ENCODE measurements at places on chromosomes 1 and 21.

GRCh38 chr1:186519982-186520381, 59.1 kb upstream of the PDC start:
- no peak for DNase-seq

- no peak for DNase-seq
These were observed 311.2 kb downstream of the PTPRC start for GRCh38 chr1:198950036-198950435.

- DNase-seq = no peak
These were observed 304.7 kb upstream of the USP25 start for GRCh38 chr21:15425049-15425448.

DNA sequence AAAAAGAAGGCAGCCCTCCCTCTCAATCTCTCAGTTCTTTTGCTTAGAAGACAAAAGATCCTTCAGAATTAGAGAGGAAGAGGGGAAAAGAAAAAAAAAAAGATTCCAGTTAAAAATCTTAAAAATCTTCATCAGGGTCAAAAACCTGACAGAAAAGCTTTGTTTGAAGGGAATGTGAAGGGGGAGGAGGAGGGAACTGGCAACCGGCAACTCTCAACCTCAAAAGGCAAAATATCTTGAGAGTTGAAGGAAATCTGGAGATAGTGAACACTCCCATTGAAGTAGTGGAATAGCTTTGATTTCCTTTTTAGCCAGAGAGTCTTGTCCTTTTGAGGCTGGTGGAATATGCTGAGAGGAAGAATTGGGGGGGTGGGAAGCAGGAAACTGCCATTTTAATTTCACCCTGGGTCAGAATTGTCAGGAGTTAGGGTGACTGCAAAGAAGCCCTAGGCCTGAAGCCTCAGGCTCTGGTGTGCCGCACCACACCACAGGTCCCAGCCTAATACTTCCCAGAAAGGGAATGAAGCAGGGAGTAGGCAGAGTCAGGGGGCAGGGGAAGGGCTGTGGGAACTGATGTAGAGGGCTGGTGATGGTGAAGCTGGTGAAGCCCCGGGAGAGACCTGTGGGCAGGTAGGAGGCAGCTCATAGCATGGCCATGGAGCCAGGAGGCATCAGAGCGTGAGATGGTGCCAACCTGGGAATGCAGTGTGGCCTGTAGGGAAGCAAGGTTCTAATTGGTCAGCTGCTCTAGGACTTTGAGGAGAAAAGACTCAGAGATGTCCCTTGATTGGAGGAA, 24.6 kb downstream of the KIRREL1 start:
- no peak for DNase-seq

GRCh38 chr1:248111157-248111556, 16.2 kb downstream of the OR2L13 start:
- DNase-seq = no peak

DNA sequence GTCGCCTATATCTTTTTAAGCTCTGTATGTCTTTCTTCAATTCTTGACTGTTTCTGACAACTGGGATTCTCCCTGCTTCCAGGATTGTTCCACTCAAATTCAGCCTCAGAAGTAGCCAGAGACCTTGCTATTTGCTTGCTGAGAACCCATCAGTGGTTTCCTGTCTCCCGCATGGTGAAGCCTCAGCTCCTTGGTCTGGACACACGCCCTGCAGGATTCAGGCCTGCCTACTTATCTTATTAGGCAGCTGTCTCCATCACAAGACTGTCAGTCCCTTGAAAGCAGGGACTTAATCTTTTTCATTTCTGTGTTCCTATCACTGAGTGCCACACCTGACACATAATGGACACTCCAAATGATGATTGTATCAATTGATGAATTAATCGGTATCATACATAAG, 175.3 kb downstream of the PLPP3 start:
- no peak for DNase-seq

GRCh38 chr1:41866285-41866684, 52.4 kb downstream of the HIVEP3 start:
- DNase-seq = no peak

DNA sequence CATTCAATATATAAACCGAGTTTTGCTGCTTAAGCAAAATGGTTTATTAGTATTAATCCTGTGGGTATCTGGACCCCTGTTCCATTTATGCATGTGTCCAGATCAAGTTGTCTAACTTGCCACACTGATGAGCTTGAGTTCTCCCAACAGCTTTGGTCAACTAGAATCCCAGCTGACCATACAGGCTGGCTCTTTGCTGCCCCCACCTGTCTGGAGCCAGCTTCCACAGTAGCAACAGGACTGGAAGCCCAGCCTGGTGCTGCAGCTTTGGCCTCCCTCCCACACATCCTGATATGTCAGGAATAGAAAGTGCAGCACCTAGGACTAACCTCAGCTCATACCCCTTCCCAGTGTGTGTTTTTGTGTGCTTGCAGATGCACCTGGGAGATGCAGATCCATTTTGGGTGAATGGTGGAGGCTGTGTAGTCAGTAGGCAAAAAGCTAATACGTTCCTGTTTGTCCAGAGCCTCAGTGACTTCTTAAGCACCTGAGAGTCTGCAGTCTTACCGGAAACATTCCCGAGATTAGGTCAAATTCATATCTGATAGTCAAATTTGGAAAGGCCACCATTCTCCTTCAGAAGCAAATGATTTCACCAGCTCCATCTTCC, 40.9 kb upstream of the BEND5 start:
- DNase-seq = no peak

- no peak for DNase-seq
These were observed 34.0 kb downstream of the ADAM30 start for GRCh38 chr1:119862276-119862675.

DNA sequence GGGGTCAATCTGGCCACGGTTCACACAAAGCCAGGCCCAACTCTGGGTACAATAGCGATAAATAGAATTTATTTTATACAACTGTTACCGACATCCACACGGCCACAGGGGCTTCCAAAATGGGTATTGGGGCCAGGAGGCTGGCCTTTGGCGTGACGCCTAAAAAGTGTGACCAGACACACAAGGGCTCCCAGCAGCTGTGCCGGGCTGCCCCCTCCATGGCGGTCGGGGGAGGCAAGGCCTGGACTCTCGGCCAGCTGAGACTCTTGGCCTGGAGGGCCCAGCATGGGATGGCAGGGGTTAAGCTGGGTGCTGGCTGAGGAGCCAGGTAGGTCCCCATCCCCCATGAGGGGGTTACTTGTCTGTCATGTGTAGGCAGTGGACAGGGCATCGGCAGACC, 73.0 kb downstream of the RAP1GAP start:
- no peak for DNase-seq

GRCh38 chr1:96771847-96772246, 50.3 kb downstream of the PTBP2 start:
- DNase-seq = no peak

GRCh38 chr1:118934706-118935105, 53.4 kb downstream of the TBX15 start:
- DNase-seq = no peak

DNA sequence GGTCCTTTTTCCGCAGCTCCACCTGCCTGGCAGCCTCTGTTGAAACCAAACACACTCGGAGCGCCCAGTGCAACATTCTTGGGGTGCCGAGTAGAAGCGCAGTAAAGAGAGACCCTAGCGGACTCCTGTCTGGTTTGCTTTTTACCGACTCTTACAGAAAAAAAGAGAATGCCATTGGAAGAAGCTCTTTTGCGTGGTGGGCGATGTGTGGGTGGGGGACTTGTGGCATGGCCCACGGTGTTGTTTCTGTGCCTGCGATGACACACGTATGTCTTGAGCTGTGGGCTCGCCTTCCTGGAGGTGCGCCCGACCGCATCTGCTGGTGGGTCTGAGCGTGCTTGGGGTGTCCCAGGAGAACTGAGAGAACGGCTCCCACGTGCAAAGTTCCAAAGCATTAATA, 7.3 kb upstream of the BARHL2 start:
- no peak for DNase-seq

DNA sequence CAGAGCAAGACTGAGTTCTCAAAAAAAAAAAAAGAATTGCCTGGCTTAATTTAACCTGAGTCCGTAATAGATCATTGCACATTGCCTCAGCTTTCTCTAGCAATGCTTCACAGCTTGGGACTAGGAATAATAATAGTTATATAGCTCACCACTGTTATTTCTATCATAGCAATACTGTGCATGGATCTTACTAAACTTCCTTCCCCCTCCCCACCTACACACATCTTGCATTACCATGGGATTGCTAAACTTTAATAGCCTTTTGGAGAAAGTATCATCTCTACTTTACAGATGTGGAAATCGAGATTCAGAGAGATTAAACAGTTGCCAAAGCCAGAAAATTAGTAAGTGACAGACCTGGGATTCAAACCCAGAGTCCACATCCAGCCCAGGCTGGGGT, 99.4 kb downstream of the ATP5PO start:
- no peak for DNase-seq

GRCh38 chr1:173191011-173191705, 16.0 kb downstream of the TNFSF4 start:
- no peak for DNase-seq

DNA sequence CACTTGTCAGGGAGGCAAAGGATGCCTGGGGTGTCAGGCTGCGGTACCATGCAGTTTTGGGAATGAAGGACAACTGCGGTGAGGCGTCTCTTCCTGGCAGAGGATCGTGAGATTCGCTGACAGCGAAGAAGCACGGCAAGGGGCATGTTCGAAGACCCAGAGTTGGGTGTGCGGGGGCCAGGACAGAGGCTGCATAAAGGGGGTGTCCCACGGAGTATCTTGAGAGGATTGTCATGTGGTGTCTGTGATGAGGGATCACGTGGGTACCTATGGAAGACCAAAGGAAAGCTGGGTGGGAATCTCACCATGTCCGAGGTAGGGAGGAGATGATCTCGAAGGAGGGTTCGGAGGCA, 372 bp downstream of the SLC25A44 start:
- no peak for DNase-seq

DNA sequence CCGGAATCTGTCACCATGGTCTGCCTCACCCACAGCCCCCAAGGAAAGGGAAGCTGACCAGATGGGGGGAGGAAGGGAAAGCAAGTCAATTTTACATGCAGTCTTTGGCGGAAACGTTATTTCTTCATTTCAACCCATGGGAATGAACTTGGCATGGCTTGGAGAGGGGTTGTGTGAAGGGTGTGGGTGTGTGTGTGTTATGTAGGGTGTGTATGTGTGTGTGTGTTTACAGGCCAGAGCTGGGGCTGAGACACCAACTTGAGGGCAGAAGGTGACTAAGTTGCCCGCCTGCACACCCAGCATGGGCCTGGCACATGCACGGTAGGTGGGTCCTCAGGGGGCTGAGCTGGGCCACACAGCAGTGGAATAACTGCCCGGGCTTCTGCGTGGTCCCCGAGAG, 65.2 kb downstream of the MRPL37 start:
- DNase-seq = no peak

DNA sequence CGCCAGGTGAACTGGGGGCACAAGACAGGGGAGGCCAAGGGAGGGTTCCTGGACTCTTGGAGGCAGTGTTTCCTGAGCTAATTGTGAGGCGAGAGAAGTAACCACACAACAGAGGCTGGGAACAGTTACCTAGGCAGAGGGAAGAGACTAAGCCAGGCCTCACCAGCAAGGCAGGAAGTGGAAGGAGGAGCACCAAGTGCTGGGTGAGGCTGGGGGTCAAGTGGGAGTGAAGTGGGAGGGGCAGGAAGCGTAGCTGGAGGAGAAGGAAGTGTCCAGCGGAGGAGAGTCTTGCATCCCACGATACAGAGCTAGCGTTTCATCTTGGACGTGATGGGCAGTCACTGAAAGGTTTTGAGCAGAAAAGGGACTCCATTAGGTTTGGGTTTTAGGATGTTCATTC, 48.3 kb upstream of the CAPZB start:
- DNase-seq = no peak

DNA sequence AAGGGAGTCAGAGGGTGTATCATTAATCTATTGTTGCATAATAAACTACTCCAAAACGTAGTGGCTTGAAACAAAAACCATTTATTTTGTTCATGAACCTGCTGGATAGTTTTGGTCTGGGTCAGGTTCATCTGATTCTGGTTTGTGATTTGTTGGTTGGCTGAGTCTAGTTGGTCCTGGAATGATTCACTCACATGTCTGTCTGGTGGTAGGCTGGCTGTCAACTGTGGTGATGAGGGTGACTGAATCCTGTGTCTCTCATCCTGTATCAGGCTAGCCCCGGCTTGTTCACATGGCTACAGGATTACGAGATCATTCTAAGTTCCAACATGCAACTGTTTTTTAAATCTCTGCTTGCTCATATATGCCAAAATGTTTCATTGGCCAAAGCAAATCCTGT, 22.5 kb upstream of the SIKE1 start:
- no peak for DNase-seq

DNA sequence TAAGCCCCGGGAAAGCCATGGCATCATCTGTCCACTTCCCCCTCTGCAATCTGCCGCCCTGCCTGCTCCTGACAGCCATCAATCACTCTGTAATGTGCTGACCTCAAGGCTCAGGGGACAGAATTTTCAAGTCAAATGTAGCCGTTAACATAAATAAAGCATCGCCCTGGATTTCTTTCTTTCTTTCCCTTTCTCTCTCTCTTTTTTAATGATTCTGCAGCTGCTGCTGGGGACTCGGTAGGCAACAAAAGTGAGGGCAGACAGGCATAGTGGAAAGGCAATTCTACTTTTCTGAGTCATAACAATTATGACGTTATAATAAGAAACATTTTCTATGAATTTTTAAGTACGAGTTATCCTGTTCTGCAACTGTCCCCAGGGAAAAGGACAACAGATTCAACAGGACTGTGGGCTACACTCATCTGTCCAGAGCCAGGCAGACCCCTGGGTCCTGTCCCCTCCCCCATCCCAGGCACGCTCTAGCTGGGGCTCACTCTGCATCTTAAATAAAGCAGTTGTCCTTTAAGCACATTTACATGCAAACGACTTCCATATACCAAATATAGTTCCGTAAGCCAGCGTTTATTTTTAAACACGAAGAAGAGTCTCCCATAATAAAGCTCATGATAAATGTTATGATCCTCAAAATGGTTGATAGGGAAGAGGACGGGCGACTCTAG, 78.7 kb downstream of the SSBP3 start:
- DNase-seq = no peak

GRCh38 chr1:109826446-109826845, 62.7 kb upstream of the EPS8L3 start:
- no peak for DNase-seq

GRCh38 chr1:1348420-1349255, 580 bp downstream of the DVL1 start:
- DNase-seq = no peak

DNA sequence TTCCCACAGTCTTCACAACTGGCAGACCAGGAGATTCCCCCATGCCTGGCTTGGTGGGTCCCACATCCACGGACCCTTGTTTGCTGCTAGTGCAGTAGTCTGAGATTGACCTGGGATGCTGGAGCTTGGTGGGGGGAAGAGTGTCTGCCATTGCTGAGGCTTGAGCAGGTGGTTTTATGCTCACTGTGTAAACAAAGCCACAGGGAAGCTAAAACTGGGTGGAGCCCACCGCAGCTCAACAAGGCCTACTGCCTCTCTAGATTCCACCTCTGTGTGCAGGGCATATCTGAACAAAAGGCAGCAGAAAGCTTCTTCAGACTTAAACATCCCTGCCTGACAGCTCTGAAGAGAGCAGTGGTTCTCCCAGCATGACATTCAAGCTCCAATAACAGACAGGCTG, 177.3 kb upstream of the ETV3 start:
- DNase-seq = no peak

- peak; percentile 36 for DNase-seq
These were observed 765 bp upstream of the BMP8A start for GRCh38 chr1:39490596-39491145.

GRCh38 chr1:218600968-218601367, 255.8 kb downstream of the TGFB2 start:
- DNase-seq = no peak

- DNase-seq = no peak
These were observed 81.3 kb upstream of the KAZN start for GRCh38 chr1:14516974-14517840.
